ENCODE measurements at places on chromosomes 3 and 15.

- DNase-seq, result no peak
Observed at GRCh38 chr15:56960116-56960515, 41.7 kb downstream of the TCF12 start.

- DNase-seq, result no peak
Observed at GRCh38 chr3:187063286-187064121, 75.8 kb downstream of the RPL39L start.

DNA sequence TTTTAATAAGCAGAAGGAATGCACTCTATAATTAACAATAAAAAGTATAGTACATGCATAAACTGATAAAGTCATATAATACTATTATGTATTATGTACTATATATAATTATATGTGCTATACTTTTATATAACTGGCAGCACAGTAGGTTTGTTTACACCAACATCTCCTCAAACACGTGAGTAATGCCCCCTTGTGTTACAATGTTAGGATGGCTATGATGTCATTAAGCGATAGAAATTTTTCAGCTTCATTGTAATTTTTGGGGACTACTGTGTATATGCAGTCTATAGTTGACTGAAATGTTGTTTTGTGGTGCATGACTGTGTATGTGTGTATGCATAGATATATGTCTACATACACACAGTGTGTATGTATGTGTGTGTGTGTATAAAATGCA is 100.6 kb downstream of the SLMAP start:
- DNase-seq, result no peak

DNA sequence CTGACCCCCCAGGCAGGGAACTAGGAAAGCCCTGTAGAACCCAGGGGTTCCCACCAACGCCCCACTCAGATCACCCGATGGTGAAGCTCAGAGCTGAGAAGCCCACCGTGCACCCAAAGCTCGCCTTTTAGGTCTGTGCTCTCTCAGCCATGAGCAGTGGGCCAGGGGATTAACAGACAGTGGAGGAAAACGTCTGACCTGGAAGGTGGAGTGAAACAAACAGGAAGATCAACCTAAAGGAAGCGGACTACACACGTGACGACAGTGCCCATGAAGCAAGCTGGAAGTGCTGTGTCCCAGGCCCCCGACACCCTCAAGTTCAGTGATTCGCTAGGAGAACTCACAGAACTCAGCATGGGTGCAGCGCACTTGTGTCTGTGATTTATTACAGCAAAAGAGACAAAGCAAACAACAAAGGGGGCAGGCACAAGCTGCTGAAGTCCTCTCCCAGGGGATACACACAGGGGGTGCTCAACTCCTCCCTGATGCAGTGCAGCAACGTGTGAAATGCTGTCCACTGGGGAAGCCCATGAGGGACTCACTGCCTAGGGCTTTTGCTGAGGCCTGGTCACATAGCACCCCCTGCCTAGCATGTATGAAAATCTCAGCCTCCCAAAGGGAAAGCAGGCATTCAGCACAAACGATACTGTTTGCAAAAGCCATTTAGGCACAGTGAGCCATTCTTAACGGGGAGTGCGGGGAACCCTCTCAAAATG is 43.5 kb downstream of the CFAP92 start:
- DNase-seq, result no peak

GRCh38 chr3:17151598-17152373 is 267.0 kb downstream of the PLCL2 start:
- no peak for DNase-seq

DNA sequence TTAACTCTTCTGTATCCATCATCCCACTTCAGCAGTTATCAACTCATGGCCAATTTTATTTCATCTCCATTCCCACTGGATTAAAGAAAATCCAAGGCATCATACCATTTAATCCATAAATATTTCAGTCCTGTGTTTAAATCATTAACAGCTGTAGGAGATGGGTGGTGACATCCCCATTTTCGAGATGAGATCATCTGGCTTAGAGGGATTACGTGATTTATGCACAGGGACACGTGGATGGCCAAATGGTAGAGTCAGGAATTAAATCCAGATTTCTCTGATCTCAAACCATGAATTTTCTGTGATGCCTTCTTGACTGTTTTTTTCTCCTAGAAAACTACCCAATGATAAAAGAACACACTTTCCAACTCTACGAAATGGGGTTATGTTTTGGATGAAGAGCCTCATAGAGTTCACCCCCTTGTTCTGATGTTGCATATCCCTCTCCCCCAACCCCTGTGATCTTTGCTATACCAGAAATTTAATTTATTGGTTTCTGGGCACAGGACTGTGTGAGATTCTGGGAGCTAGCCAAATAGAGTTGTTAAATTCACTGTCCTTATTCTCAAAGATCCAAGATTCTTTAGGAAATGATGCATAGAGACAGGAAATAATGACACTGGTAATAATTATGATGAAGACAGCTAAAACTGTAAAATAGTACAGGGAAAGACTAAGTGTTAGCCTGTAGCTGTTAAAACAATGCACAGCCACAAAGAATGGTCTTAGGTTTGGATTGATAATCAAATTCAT is 7.4 kb downstream of the ZNF589 start:
- DNase-seq, result no peak

GRCh38 chr3:66620296-66620695 is 119.5 kb upstream of the LRIG1 start:
- no peak for DNase-seq

GRCh38 chr3:193874997-193875593 is 260.9 kb upstream of the HES1 start:
- DNase-seq, result no peak
